Keratinocyte (primary cell): ENCODE measurements at places on chromosomes 6 and 20. TPM values are rescaled to one million over a fixed set of nuclear protein-coding genes. Genes with fewer than 3 reads are reported as not detected.

- DNase-seq: no peak
Observed at GRCh38 chr6:84762220-84763002, 2.0 kb downstream of the TBX18 start.

LST1 gene
- polyA plus RNA-seq: 0.18 TPM in 1 of 3 replicates, not detected in the others

ATP9A gene
- polyA plus RNA-seq: 5.8 to 8.6 TPM (median 6.1 TPM) in 3 replicates

- no peak for DNase-seq
Observed at GRCh38 chr6:1860756-1861348, 251.1 kb downstream of the FOXC1 start.

GRCh38 chr6:108366236-108366635 lies 71.4 kb downstream of the AFG1L start:
- DNase-seq: no peak

SIRPB1 gene
- 0.06 TPM in 1 of 3 replicates, not detected in the others for polyA plus RNA-seq

- no peak for DNase-seq
Observed at GRCh38 chr6:14832427-14832826, 413.4 kb upstream of the JARID2 start.

GHRH gene
- not detected in 3 replicates for polyA plus RNA-seq

COX4I2 gene
- polyA plus RNA-seq: not detected in 3 replicates

BCAS1 gene
- polyA plus RNA-seq: 0.01 TPM in 1 of 3 replicates, not detected in the others

DNA sequence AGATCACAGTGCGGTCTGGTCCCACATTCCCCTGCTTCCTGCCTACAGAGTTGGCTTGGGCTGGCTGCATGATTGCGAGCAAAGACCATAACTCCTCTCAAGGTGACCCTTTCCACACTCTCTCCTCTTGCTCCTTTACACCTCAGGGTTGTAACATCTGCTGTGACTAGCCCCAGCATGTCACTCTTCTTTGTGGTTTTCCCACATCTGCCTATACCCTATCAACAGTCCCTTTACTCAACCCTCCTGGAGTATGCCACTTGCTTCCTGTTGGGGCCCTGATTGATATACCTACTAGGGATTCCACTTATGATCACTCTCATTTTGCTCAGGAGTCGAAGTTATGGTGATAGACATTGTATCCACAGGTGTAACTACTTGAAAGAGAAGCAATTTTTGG lies 58.9 kb upstream of the SGK1 start:
- DNase-seq: no peak

DNA sequence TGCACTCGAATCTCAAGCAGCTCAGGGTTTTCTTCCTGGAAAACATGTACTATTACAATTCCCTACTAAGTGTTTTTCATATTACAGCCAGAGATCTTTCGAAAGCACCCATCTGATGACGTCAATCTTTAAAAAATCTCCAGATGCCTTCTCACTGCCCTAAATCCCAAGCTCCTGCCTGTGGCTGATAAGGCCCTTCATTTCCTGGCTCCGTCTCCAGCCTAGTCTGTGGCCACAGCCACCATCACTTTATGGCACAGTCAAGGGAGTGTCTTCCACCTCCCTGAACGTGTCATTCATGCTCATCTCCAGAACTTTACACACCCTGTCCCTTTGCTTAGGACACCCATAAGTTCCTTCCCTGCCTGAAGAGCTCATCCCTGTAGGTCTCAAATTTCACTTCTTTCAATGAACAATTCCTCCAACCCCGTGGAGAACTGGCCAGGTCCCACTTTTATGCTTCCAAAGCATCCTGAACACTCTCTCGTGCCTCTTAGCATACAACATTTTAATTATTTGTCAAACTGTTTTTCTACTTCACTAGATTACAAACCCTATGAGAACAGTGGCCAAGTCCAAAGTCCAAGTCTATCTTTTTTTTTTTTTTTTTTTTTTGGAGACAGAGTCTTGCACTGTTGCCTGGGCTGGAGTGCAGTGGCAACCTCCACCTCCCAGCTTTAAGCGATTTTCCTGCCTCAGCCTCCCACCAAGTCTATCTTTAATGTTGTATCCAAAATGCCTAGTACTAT lies 106.1 kb upstream of the AGPAT4 start:
- DNase-seq: no peak

RBM38 gene
- 5.1 to 6.7 TPM (median 5.7 TPM) in 3 replicates for polyA plus RNA-seq

DNA sequence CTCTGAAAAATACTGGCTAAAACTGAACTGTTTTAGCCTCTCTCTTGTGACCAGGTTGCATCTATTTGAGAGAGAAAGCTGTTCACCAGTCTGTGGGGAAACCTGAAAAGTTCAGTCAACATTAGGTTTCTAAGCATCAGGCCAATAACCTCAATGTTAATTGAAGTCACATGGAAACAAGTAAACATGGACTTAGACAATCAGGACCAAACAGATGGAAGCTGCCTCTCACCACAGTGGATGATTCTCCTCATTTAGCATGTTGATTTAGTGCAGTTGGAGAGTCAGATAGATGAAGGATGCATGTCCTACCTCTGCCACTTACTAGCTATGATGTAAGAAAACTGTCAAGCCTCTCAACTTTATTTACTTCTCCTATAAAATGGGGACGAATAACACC lies 18.2 kb downstream of the SCGN start:
- DNase-seq: no peak

DNA sequence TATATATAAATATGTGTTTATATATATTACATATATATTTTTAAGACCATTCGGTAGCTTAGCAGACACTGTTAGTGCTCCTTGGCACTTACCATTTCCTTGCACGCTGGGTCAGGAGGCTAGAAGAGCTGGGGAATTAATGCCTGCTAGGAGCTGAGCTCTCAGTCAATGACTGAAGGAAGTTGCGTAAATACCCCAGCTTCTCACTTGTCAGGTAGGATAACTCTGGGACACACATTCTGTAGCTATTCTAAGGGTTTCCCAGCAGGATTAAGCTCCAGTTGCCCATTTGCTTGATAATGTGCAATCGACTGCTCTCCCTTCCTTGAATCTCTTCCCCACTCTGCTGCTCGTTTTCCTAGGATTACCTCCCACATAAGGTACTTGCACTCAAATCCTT lies 15.7 kb upstream of the DNAAF9 start:
- no peak for DNase-seq

- no peak for DNase-seq
Observed at GRCh38 chr20:25508083-25508770, 77.1 kb downstream of the NINL start.

GRCh38 chr6:77124604-77125003 lies 338.7 kb downstream of the HTR1B start:
- DNase-seq: peak; percentile 23

- no peak for DNase-seq
Observed at GRCh38 chr6:4466261-4466660, 309.9 kb upstream of the CDYL start.
